ENCODE measurements at places on chromosomes 13 and 19.

GRCh38 chr13:112984954-112985802 is 16.2 kb downstream of the MCF2L start:
- DNase-seq = no peak

DNA sequence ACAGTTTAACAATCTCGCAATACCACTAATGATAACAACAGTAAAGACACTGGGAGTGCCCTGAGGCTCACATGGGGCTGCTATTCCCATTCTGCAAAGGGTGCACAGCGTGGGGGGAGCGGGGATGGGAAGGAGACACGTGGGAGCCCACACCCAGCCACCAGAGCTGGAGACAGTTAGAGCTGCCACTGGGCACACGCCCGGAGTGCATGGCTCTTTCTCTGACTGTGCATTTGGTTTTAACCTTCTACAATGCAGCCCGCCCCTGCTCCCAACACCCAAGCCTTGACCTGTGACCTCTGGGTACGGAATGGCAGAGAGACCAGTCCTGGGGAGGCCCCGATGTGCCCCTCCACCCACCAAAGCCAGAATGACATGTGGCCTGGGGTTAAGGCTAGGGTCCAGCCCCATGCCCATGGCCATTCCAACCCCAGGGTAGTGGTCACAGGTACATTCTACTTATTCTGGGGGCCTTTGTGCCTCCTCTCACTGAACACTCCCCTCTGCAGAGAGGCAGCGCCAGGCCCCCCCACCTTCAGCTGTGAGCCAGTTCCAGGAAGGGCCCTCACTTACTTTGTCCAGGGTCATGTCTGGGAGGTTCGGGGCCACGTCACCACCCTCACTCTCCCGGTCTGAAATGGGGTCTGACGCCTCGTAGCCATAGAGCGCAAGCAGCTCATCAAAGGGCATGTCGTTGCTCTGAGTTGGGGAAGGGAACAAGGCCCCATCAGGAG is 17.1 kb downstream of the MIER2 start:
- DNase-seq = no peak

- no peak for DNase-seq
Measured at GRCh38 chr13:35716729-35717128, 240.2 kb upstream of the MAB21L1 start.

DNA sequence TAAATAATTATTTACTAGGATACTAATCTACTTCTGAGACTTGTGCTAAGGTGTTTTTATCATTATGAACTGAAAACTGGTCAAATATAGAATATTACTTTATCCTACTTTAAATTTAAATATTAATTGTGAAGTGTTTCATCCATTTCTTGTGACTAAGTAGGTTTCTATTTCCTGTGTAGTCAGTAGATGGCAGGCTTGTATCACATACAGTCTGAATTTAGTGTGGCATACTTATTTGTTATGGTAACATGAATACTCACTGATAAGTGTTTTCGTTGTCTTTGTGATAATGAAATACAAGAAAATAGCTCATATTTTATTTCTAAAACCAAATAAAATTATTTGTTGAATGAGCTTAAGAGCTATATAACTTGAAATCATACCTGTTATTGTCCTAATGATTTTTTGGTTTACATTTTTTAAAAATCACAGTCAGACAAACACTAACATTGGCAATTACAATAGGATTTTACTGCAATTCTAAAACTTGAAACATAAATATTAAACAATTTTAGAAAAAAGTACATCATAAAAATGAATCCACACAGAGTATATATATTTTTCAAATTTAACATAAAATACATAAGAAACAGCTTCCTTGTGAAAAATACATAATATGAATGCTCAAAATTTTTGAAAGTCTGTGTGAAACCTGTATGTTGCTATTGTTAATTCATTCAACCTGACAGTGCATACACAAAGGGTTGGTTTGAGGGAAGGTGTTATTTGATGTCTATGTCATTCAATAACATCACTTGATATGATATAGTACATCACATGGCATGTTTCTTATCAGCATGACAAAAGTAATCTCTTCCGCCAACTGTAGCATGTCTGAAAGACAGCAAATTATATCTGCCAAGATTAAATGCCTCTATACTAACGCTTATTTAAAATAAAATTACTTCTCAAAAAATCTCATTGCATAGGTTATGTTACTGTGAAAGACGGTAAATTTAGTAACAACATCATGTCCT is 904.8 kb upstream of the PCDH20 start:
- DNase-seq = peak; percentile 60

DNA sequence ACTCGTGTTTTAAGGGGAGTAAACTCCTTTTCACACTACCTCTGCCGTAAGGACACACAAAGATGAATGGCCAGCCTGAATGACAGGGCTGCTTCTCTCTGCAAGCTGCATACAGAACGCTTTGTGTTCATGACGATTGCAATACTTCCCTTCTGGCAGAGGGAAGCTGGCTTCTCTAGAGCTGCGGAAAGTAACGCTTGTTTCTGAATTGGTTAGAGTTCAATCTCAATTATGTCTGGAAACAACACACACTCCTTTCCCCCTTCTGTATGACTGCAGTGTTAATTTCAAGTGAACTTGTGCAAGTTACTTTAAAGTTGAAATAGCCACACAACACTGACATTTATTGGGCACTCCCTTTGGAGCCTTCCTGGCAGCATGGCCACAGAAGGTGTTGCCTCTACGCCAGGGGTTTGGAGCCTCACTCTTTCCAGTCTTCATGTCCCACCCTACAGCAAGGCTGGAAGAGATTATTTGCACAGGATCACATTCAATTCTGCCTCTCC is 242.6 kb downstream of the NDFIP2 start:
- no peak for DNase-seq

DNA sequence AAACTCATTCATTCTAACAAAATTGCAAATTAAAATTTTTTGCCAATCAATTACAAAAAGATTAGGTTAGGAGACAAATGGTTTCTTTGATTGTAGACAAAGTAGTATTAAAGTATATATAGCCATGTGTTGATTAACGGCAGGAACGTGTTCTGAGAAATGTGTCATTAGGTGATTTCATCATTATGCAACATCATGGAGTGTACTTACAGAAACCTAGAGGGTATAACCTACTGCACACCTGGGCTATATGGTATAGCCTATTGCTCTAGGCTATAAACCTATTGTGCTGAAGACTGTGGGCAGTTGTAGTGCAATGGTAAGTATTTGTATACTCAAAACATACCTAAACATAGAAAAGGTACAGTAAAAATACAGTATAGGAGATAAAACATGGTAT is 906.8 kb upstream of the SPRY2 start:
- no peak for DNase-seq

GRCh38 chr13:29131881-29132668 is 311.9 kb downstream of the MTUS2 start:
- no peak for DNase-seq

DNA sequence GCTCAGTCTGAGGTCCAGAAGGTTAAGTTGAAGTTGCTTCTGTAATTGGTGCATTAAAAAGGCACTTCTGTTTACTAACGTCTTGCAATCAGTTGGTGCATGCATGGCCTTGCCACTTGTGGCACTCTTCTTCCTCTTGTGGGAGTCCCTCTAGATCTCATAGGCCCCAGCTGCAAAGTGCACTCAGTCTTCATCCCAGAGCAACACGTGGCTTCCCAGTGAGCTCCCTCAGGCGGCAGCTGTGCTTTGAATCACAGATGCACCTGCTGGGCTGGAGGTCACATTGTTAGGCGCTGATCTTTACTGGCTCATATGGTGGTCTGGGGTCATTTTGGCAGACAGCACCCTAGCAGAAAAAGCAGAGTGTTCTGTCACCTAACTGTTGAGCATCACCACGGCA is 215.7 kb downstream of the ZNF536 start:
- DNase-seq = no peak

DNA sequence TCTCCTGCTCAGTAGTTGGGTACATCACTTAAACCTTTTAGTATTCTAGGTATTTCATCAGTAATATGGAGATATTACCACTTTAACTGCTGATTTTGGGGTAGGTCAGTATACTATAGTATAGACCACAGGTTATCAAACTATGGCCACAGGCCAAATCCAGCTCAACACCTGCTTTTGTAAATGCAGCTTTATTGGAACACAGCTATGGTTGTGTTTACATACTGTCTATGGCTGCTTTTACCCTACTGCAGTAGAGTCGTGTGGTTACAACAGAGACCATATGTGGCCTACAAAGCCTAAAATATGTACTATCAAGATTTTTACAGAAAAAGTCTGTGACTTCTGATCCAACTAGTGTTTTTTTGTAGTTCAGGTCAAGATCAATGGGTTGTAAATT is 10.3 kb downstream of the COG6 start:
- no peak for DNase-seq

DNA sequence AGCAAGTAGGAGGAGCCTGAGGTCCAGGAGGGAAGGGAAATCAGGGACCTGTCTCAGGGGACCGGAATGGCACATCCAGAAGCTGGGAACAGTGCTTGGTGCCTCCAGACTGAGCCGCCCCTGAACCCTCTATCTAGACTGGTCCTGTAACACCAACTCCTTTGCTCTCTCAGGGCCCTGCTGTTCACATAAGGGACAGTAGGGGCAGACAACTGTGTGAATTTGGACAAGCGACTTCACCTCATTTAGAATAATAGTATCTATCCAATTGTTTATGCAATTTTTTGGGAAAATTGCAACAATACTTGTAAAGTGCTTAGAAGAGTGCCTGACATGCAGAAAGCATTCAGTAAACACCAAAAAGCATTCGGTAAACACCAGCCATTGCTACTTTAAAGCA is 14.0 kb downstream of the SYMPK start:
- DNase-seq = no peak

- peak; percentile 98 for DNase-seq
Measured at GRCh38 chr19:41225238-41226052, 6.4 kb downstream of the AXL start.

GRCh38 chr19:45484273-45484945 is 12.4 kb downstream of the RTN2 start:
- peak; percentile 49 for DNase-seq

DNA sequence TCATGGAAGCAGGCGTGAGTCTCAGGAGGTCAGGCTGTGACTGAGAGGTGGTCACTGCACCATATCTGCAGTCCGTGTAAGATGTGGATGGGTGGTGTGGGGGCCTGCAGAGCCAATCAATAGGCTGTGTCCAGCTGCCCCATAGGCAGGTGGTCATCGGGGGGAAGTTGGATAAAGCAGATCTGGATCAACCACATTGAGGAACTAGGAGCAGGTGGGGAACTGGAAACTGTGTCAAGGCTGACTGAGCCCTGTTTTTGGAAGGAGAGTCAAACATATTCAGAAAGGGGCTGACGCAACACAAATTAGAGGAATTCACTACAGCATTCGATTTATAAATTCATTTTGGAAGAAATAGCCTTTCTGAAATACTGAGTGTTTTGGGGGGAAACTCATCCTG is 15.0 kb downstream of the CLEC4M start:
- no peak for DNase-seq

DNA sequence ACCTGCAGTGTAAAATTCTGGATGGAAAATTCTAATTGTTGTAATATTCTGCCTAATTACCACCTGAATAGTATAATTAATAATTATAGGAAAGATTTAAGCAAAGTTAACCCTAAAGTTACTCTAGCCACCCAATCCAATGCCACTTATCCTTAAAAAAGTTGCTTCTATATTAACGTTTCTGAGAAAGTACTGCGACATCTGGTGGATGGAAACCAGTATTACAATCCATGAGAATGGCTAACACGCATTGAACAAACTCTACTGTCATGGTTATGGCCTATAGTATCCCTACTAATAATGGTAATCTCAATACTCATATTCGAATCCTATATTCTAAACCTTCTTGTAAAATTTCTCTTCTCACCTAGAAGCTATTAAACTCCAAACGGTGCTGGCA is 1551.8 kb downstream of the SLITRK1 start:
- peak; percentile 20 for DNase-seq

DNA sequence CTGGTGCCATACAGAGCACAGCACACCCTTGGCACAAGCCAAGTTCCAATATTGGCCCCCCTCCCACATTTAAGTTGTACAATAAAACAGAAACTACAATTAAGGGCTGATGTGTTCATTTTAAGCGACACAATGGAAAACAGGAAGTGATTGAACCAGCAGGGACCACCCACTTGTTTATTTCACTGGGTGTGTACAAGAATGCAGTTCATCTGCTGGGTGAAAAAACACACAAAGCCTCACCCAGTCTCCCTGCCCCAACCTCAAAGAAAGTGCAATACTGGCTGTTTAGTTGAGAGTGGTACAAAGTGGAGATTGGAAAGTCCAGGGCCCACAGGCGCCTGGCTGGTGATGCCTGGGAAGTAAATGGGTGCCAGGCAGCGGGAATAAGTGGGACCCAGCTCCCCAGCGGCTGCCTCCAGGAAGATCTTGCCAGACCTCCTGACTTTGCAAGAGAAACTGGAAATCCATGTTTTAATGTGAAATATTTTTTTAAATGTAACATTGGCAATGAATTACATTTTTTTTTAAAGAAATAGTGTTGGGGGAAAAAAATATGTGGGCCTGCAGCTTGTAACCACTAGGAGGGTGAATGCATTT is 322.1 kb downstream of the ZNF536 start:
- DNase-seq = no peak

- DNase-seq = no peak
Measured at GRCh38 chr19:28039677-28040381, 1173.1 kb downstream of the UQCRFS1 start.

- no peak for DNase-seq
Measured at GRCh38 chr13:32277839-32278238, 37.3 kb downstream of the ZAR1L start.

DNA sequence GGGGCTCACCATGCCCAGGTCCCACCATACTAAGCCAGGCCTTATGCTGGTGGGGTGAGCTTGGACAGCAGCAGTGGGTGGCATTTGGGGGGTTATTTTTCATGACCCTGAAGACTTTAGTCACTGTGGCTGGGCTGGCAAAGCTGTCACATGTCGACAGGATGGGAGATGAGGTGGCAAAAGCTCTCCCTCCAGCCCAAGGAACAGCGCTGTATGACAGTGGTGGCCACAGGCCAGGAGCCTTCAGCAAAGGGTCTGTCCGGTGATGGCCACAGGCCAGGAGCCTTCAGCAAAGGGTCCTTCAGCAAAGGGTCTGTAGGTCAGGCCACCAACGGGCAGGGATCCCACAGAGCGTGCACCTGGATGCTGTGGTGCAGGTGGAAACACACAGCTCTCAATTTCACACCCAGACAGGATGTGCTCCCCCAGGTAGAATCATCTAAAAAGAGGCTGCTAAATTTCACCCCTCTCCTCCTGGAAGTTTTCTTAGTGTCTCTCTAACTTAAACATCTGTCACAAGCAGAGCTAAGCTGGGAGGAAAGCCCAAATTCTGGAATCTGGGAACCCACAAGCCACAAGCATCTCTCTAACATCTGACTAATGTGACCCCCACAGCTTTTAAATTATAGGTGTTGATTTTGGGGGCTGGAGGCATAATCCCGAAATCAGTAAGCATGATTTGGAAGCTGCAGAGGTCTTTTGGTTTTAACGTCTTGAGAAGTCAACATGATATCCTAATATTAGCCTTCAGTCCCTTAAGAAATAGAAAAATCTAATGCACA is 23.0 kb downstream of the COL4A1 start:
- no peak for DNase-seq

- no peak for DNase-seq
Measured at GRCh38 chr13:105863300-105863920, 672.1 kb downstream of the EFNB2 start.
